Stimulated activated CD4-positive, alpha-beta T cell treated with anti-CD3 and anti-CD28 coated beads, Interleukin-1b, Interleukin-23, amount 100 ng/mL, for 1 hour (primary cell): ENCODE measurements at places on chromosomes 7 and 10.

- no peak for DNase-seq
These were observed 3.9 kb upstream of the PVRIG start for GRCh38 chr7:100215895-100216294.

- DNase-seq: no peak
These were observed 1009.0 kb downstream of the LRMDA start for GRCh38 chr10:76440426-76440825.

- DNase-seq: no peak
These were observed 10.2 kb upstream of the MRPS24 start for GRCh38 chr7:43879477-43879876.

- DNase-seq: no peak
These were observed 228.9 kb upstream of the TCF7L2 start for GRCh38 chr10:112721080-112721698.

GRCh38 chr10:43866712-43867111 lies 218.0 kb upstream of the ZNF32 start:
- no peak for DNase-seq

GRCh38 chr7:74449809-74450397 lies 3.8 kb upstream of the GTF2IRD1 start:
- peak; percentile 51 for DNase-seq

GRCh38 chr10:87838650-87839049 lies 20.6 kb upstream of the ATAD1 start:
- DNase-seq: no peak

DNA sequence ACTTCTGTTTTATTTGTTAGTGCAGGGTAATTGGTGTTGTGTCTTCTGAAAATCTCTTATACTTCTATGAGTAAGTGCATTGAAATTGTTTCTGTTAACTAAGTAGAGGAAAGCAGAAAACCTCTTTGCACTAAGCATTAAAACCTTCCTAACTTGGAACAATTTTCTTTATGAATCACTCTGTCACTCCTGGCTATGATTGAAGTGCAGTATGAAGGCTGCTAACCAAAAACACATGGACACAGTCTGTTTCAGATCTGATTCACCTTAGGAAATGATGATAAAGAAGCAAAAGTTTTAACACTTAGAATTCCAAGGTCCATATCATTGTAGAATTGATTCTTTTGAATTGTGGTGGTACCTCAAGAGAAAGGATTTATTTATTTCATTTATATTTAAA lies 41.9 kb downstream of the MET start:
- no peak for DNase-seq

DNA sequence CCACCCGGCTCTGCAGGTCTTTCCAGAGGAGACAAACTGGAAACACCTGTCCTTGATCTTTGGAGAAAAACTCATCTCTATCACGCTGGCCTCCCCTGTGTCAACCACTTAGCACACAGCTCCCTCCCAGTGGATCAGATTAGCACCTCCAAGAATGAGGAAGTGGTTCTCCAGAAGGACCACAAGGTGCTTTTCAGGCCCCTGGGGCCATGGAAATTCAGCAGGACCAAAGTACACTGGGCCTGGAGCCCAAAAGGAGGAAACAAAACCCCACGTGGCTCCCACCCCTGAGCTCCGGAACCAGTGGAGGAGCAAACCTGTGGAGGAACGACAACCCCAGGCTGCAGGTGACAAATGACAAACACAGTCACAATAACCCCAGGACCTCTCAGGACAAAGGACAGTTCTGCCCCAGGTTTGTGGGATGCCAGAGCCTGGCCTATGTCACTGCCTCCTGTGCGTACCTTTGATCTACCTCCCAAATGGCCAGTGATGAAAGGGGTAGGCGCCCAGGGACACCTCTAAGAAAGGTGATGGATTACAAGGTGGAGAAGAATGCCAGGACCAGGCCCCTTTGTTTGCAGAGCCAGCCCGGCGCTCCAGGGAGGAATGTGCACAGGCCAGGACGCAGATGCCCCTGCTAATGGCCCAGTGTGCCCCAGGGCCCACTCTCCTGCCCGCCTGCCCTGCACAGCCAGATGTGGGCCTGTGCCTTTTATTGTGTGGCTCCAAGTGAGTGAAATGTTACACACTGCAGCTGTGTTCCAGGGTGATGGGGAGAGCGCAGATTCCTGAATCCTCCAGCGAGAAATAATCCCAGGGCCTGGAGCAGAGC lies 5.7 kb downstream of the TNS3 start:
- DNase-seq: no peak

DNA sequence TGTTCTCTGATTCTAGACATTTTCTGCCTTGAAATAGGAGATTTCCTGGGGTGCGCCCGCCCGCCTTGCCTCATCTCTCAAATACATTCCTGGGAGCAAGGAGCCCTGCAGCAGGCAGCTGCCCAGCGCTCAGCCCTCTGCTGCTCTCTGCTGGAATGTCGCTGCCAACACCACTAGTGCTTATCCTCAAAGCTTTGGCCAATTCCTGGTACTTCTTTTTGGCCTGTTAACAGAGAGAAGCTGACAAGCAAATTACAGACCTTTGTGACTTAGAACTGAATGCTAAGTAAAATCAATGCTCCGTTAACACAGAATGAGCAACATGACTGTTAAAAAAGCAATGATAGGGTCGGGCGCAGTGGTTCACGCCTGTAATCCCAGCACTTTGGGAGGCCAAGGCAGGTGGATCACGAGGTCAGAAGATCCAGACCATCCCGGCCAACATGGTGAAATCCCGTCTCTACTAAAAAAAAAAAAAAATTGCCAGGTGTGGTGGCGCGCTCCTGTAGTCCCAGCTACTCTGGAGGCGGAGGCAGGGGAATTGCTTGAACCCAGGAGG lies 41.9 kb upstream of the SYPL1 start:
- DNase-seq: peak; percentile 18

DNA sequence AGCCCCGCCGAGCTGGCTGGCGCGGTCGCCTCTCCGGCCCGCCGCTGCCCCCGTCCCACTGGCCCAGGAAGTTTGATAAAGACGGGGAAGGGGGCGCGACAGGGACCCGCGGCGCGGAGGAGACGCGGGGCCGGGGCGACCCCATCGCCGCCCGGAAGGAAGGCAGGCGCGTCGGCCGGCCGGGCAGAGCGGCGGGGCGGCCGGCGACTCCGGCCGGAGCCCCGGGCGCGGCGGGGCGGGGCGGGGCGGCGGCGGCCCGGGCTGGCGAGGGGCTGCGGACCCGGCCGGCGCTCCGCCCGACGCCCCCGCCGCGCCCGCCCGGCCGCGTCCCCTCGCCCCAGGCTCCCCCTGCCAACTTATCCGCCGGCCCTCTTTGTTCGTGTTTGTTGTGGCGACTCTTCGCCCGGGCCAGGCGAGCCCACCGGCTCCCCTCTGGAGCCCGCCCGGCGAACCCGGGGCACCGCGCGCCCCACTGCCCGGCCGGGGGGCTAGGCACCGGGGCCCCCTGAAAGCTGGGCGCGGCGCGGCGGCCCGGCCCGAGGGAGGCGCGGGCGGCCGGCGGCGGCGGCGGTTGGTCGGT lies 571 bp downstream of the KDM7A start:
- DNase-seq: no peak

DNA sequence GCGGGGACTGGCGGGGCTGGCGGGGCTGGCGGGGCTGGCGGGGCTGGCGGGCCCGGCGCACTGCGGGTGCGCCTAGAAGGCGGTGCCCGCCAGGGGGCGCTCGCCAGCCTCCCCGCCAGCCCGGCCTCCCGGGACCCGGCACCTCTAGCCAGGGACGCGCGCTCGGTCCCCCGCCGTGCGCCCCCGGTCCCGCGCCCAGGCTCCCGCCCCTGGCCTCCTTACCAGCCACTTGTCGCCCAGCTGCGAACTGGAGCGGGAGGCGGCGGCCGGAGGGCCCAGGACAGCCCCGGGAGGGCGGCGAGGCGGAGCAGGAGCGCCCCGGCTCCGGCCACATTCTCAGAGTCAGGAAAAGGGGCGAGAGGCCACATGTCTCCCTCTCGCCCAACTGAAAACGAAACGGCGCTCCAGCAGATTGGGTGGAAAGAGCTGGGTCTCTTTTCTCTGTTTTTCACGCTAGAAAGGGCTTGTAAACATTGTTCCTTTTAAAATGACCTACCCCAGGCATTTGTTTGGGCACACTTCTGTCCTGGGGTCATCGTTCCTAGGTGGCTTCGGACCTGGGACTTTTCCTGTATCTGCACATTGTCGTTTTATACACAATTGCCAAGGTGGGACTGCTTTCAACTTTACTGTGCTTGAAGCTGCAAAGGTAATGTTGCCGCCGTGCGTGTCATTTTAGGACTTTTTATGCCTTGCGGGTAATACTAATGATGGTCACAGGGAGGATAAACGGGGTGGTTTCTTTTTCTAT lies 378 bp upstream of the PRKCQ start:
- DNase-seq: peak; percentile 84

DNA sequence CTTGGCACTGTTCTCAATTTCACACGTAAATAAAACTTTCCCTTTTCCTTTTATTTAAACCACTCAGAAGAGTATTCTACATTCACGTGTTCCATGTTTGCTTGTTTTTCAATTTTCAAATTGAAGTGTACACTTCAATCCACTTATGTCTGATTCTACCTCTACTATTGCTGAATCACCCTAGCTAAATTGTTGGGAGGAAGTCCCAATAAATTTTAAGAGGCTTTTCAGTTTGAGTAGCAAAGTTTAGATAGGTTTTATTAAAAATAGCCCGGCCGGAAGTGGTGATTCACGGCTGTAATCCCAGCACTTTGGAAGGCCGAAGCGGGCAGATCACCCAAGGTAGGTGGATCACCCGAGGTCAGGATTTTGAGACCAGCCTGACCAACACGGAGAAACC lies 1414.7 kb upstream of the CELF2 start:
- DNase-seq: no peak

- no peak for DNase-seq
These were observed 2.8 kb downstream of the BMI1 start for GRCh38 chr10:22323538-22324305.

DNA sequence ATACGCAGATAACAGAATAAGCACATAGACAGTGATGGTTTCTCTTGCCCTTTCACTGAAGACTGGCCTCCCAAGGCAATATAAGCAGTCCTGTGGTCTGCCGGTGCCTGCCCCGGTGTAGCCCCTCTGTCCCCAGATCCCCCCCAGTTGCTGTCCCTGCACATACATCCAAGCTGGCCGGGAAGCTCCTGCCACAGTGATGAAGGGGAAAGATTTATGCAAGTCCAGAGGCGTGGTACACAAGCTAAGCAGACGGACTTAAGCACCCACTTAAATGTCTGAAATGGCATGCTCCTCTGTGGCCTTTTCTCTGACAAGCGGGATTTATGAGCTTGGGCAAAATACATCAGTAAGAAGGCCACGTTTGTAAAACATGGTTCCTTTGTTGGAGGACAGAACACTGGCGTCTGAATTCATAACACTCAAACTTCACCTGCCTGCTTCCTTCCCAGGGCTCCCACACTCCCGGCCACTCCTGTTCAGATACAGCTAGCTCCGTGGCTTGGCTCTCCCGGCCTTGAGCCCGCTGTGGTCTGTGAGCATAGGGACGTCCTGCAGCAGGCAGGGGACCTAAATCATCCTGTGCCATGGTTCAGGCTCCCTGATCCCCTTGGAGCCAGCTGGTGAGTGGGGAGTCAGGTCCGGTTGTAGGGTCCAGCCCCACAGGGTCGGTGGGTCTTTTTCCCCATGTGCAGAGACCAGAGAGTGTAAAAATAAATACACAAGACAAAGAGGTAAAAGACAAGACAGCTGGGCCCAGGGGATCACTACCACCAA lies 61.7 kb upstream of the PPP2R2D start:
- no peak for DNase-seq

DNA sequence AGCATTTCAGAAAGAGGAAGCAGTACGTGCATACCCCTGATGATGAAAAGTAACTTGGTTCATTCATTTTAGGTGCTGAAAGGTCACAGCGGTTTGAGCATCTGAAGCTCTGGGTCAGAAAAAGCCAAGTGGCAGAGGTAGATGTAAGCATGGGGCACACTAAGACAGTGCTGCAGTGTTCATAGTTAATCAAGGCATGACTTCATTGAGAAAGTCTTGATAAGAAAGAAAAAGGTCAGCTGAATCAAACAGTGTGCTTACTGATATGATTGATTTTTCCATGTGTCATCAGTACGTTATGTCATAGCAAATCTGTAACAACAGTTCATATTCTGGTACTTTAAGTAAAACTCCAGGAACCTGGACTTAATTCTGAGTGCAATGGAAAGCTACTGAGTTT lies 107.7 kb upstream of the PCLO start:
- DNase-seq: no peak

DNA sequence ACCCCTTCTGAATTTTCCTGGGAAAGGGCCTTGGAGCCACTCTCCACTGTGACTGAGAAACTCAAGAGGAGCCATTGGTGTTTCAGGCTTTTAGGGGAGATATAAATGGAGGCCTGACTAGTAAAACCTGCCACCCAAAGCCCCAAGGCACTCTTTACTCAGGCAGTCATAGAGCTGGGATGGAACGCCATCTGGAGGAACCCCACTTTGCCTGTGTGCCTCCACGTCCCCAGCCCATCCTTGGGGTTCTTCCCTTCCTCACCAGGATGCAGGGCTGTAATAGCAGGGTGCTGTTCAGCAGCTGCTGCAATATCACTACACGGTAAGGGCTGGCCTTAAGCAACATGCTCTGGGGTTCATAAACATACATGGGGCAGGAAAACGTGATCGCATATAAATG lies 232.6 kb downstream of the BAMBI start:
- no peak for DNase-seq

- no peak for DNase-seq
These were observed 83.5 kb downstream of the RABGEF1 start for GRCh38 chr7:66824041-66824440.

GRCh38 chr10:99234041-99234790 lies 1.4 kb downstream of the HPSE2 start:
- no peak for DNase-seq

DNA sequence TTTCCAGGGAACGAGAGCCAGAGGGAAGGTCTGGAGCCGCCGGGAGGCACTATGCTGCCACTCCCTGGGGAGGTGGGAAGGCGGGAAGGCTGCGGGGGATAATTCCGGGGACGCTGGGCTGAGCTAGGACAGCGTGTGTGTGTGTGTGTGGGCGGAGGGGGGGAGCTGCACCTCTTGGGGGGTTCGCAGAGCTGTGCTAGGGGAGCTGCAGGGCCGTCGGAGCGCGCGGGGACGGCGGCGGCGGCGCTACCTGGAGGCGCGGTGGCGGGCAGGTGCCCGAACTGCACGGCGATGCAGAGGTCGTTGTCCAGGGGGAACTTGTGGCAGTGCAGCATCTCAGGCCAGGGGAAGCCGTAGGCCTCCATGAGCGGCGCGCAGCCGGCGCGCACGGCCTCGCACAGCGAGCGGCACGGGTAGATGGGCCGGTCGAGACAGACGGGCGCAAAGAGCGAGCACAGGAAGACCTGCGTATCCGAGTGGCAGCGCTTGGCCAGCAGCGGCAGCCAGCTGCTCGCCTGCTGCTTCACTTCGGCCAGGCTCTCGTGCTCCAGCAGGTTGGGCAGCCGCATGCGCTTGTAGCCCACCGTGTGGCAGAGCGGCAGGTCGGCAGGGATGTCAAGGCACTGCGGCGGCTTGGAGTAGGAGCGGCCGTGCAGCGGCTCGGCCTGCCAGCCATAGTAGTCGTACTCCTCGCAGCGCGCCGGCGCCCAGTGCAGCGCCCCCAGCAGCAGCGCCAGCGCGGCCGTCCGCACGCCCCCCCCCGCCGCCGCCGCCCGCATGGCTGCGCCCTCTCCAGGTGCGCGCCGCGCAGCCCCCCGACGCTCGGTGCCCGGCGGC lies 526 bp downstream of the SFRP5 start:
- no peak for DNase-seq

- no peak for DNase-seq
These were observed 175.2 kb downstream of the CDK14 start for GRCh38 chr7:90771281-90771680.

GRCh38 chr7:148883266-148884048 lies 634 bp downstream of the EZH2 start:
- DNase-seq: peak; percentile 17

- no peak for DNase-seq
These were observed 369.2 kb upstream of the GALNT17 start for GRCh38 chr7:70762696-70763095.

- DNase-seq: no peak
These were observed 90.9 kb downstream of the COL26A1 start for GRCh38 chr7:101453617-101454016.
